HFFc6 (cell line): ENCODE measurements at places on chromosomes 7 and 10. TPM values are rescaled to one million over a fixed set of nuclear protein-coding genes. Genes with fewer than 3 reads are reported as not detected.
A peak's percentile ranks its signal among the peaks of the same experiment; 100 is the strongest.

- no peaks in the 10 kb centered on the region for H3K36me3 ChIP-seq
- peaks cover 7% of the 10 kb centered on the region; the same call in 1 of the 2 replicates for H3K27me3 ChIP-seq
- no peak overlapping the region for H3K27ac ChIP-seq
- no peak overlapping the region for H3K4me3 ChIP-seq
Observed at GRCh38 chr10:84317174-84317573, 11.2 kb upstream of the CCSER2 start.

The GATA3 gene
- total RNA-seq: 0.12 to 0.43 TPM in 2 of 3 replicates, not detected in the other

DNA sequence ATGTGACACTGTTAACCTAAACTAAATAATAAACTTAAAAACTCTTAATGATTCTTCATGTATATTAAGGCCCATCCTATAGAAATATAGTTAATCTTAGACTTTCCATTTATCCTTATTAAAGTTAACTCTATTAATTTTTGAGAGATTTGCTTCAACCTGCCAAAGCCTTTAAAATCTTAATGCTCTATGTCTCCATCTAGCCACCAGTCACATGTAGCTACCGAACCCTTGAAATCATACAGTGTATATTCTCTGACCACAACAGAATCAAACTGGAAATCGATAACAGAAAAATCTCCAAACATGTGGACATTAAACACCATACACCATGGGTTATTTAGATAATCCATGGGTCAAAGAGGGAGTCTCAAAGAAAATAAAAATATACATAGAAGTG is 51.9 kb downstream of the ASZ1 start:
- no peak overlapping the region for H3K27ac ChIP-seq
- no peaks in the 10 kb centered on the region for H3K36me3 ChIP-seq
- no peak overlapping the region for H3K4me3 ChIP-seq
- H3K27me3 ChIP-seq: no peaks in the 10 kb centered on the region
- no peaks in the 10 kb centered on the region for H3K4me1 ChIP-seq
- DNase-seq: no peak

GRCh38 chr10:43293677-43294057 is 26.8 kb upstream of the RASGEF1A start:
- H3K4me3 ChIP-seq: no peak overlapping the region
- DNase-seq: no peak
- peaks cover 7% of the 10 kb centered on the region for H3K4me1 ChIP-seq
- H3K27me3 ChIP-seq: peaks cover 43% of the 10 kb centered on the region
- no peak overlapping the region for H3K27ac ChIP-seq

GRCh38 chr10:67978749-67979148 is 94.3 kb downstream of the SIRT1 start:
- peaks cover 74% of the 10 kb centered on the region for H3K36me3 ChIP-seq
- peaks cover 5% of the 10 kb centered on the region for H3K27me3 ChIP-seq
- peak overlapping the region; percentile 69 for H3K27ac ChIP-seq
- DNase-seq: no peak
- H3K4me1 ChIP-seq: peaks cover 57% of the 10 kb centered on the region
- H3K4me3 ChIP-seq: no peak overlapping the region

GRCh38 chr7:155579565-155579964 is 33.2 kb upstream of the CNPY1 start:
- H3K27ac ChIP-seq: no peak overlapping the region
- H3K36me3 ChIP-seq: no peaks in the 10 kb centered on the region
- no peak overlapping the region for H3K4me3 ChIP-seq
- H3K4me1 ChIP-seq: peaks cover 4% of the 10 kb centered on the region
- H3K27me3 ChIP-seq: peaks cover 23% of the 10 kb centered on the region
- DNase-seq: no peak

The ABI1 gene
- 48.0 and 49.9 TPM in 2 replicates for total RNA-seq

The WDFY4 gene
- not detected in 2 replicates for total RNA-seq

The VAX1 gene
- total RNA-seq: not detected in 3 replicates

- peaks cover 27% of the 10 kb centered on the region for H3K4me1 ChIP-seq
- DNase-seq: peak; percentile 20
- peaks cover 13% of the 10 kb centered on the region for H3K36me3 ChIP-seq
- H3K27ac ChIP-seq: peak overlapping the region; percentile 34; the same call in 1 of the 2 replicates
Observed at GRCh38 chr10:91198781-91199180, 21.7 kb upstream of the PCGF5 start.

DNA sequence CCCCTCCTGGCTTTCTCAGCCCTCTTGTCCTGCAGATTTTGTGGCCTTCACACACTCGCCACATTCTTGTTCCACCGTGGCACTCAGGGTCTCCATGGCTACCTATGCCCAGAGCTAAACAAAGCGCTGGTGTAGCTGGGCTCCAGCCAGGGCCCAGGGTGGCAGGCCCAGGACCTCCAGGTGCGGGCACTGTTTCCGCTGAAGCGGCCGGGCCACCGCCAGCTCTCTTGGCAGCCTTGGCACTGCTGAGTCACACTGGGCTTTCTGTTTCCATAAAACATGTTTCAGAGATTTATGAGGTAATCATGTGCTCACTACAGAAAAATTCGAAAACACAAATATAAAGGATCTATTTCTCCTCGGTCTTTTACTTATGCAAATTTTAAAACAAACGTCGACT is 51.3 kb downstream of the AOC1 start:
- H3K4me1 ChIP-seq: peaks cover 12% of the 10 kb centered on the region
- no peak overlapping the region for H3K4me3 ChIP-seq
- H3K36me3 ChIP-seq: no peaks in the 10 kb centered on the region
- peaks cover 22% of the 10 kb centered on the region for H3K27me3 ChIP-seq
- peak; percentile 38 for DNase-seq
